ENCODE measurements at places on chromosomes 12 and 14.

- no peak for DNase-seq
These were observed 43.6 kb downstream of the DYRK2 start for GRCh38 chr12:67692135-67692534.

DNA sequence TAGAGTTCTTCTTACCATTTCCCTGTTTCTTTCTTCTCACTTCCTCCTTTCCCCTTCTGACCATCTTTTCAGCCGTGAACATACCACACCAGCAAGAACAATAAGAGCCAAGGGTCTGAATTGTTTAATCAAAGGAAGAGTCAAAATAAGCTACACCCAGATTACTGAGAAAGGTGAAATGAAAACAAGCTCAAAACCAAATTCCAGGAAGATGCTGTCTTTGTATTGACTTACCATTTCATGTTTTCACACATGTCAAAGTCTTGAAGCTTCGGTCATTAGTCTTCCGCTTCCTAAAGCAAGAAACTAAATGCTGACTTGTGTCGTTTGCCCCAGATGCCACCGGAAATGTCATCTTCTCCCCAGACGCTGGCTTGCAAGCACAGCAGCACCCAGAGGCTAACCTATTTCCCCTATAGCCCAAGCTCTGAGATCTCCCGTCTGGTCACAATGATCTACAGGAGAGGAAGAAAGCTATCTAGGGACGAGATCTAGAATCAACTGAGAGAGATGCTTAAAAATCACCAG is 136.5 kb upstream of the AMIGO2 start:
- DNase-seq: no peak

GRCh38 chr12:107749083-107749482 is 11.9 kb downstream of the PRDM4 start:
- no peak for DNase-seq

- DNase-seq: no peak
These were observed 11.5 kb downstream of the UBC start for GRCh38 chr12:124902916-124903315.
